Stomach (tissue), 19 donors: ENCODE measurements at places on chromosomes 7 and 10. TPM values are rescaled to one million over a fixed set of nuclear protein-coding genes. Genes with fewer than 3 reads are reported as not detected.

MMS19 gene
- 146 TPM for total RNA-seq

CHN2 gene
- total RNA-seq = 15.1 TPM

- DNase-seq = peak; percentile 45
- H3K36me3 ChIP-seq = no peaks in the 10 kb centered on the region
- H3K4me3 ChIP-seq = no peak overlapping the region
- peaks cover 2% of the 10 kb centered on the region for H3K4me1 ChIP-seq
Observed at GRCh38 chr7:128920913-128921582, 10.5 kb upstream of the KCP start.

HKDC1 gene
- not detected for total RNA-seq

DNA sequence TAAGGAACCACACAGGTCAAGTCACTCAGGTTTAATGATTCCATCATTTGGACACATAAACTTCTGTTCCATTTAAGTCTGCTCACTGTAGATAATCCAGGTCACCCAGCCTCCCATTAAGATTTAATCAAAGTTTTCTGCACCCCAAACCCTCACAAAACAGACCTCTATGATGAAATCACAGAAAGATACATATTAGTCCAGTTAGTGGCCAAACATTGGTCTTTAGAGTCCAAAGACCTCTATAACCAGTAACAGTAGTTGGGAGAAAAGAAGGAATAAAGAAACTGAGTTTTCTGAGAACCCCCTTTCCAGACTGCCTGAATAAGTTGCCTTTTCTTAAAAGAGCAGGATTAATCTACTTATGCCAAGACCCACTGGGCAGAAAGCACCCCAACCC lies 4.8 kb downstream of the GCC1 start:
- no peak overlapping the region for H3K27ac ChIP-seq
- no peaks in the 10 kb centered on the region for H3K27me3 ChIP-seq

GRCh38 chr10:121865554-121865953 lies 62.3 kb downstream of the ATE1 start:
- H3K27me3 ChIP-seq = no peaks in the 10 kb centered on the region
- H3K4me3 ChIP-seq = no peak overlapping the region
- no peak for DNase-seq
- H3K36me3 ChIP-seq = peaks cover 36% of the 10 kb centered on the region
- H3K4me1 ChIP-seq = no peaks in the 10 kb centered on the region

DNA sequence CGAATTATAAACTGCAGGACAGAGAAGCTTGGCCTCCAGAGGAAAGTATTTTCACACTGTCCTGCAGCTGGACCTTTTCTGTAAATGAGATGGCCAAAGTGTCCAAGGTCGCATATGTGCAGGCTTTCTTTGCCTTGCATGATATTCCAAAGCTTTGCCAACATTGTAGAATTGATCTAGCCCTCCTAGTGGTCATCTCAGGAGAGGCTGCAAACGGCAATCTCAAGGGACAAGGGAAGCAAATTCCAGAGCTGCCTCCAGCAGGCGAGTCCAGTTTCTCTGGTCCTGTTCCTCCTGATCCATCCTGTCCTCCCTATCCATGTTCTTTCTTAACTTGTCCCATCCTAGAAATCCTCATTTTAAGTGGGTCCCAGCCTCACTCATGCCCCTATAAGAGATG lies 373.4 kb upstream of the PCDH15 start:
- no peak overlapping the region for H3K27ac ChIP-seq
- H3K4me1 ChIP-seq = no peaks in the 10 kb centered on the region
- DNase-seq = no peak
- H3K27me3 ChIP-seq = no peaks in the 10 kb centered on the region

AIMP2 gene
- 20.5 TPM for total RNA-seq

- no peak for DNase-seq
- no peaks in the 10 kb centered on the region for H3K27me3 ChIP-seq
- no peaks in the 10 kb centered on the region for H3K4me1 ChIP-seq
- no peaks in the 10 kb centered on the region for H3K36me3 ChIP-seq
- H3K27ac ChIP-seq = no peak overlapping the region
- H3K4me3 ChIP-seq = no peak overlapping the region
Observed at GRCh38 chr7:77316219-77316978, 99.8 kb downstream of the GSAP start.

DNA sequence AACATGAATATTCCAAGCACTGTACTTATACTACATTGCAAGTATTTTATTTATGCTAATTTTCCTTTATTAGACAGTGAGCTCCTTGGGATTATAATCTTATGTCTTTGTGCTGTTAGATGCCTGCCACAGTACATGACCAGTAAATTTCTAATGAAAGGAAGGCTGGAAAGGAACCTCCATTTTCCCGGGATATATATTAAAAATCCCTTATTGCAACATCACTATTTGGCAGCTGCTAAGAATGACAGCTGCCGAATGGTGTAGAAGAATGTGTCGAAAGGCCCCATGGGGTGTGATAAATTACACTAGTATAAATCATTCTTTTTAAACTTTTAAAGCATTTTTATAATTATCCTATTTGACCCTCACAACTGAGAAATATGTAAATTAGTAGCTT lies 59.1 kb downstream of the TFAM start:
- H3K36me3 ChIP-seq = no peaks in the 10 kb centered on the region
- H3K27ac ChIP-seq = no peak overlapping the region
- H3K4me3 ChIP-seq = no peak overlapping the region

ATOH7 gene
- total RNA-seq = not detected

DNA sequence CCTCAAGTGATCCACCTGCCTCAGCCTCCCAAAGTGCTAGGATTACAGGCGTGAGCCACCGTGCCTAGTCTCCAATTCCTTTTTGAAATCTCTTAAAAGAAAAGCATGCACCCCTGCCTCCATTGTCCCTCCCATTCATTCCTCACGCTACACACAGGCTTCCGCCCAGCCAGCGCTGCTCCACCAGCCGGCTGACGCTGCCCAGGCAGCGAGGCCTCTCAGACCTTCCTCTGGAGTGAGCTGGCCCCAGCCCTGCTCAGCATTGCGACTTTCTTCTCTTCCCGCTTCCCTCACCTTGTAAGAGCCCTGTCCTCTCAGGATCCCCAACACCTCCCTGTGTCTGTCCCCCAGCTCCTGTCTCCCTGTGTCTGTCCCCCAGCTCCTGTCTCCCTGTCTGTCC lies 23.6 kb downstream of the RGS10 start:
- no peaks in the 10 kb centered on the region for H3K27me3 ChIP-seq
- no peak overlapping the region for H3K4me3 ChIP-seq
- no peak for DNase-seq
- no peak overlapping the region for H3K27ac ChIP-seq
- peaks cover 9% of the 10 kb centered on the region for H3K4me1 ChIP-seq

DNA sequence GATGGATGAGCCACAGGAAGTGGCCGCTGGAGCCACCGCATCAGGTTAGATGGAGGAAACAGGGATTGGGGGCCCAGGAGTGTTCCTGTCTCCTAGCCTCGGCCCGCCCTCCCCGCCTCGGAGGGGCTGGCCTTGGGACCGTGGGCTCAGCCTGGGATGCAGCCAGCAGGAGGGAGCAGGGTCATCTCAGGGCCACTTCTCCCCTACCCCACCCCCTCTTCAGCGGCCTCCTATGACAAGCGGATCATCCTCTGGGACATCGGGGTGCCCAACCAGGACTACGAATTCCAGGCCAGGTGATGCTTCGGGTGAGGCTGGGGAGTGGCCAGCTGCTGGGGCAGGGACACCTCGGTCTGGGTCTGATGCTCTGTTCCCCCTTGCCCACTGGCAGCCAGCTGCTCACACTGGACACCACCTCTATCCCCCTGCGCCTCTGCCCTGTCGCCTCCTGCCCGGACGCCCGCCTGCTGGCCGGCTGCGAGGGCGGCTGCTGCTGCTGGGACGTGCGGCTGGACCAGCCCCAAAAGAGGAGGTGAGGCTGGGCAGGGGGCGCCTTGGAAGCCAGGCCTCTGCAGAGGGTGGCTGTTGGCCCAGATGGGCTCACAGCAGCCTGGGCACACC lies 4.7 kb downstream of the LRWD1 start:
- H3K27me3 ChIP-seq = no peaks in the 10 kb centered on the region
- H3K4me1 ChIP-seq = peaks cover 53% of the 10 kb centered on the region
- no peak overlapping the region for H3K4me3 ChIP-seq
- H3K36me3 ChIP-seq = peaks cover 69% of the 10 kb centered on the region
- peak overlapping the region; percentile 63 for H3K27ac ChIP-seq

GBX1 gene
- not detected for total RNA-seq

DNA sequence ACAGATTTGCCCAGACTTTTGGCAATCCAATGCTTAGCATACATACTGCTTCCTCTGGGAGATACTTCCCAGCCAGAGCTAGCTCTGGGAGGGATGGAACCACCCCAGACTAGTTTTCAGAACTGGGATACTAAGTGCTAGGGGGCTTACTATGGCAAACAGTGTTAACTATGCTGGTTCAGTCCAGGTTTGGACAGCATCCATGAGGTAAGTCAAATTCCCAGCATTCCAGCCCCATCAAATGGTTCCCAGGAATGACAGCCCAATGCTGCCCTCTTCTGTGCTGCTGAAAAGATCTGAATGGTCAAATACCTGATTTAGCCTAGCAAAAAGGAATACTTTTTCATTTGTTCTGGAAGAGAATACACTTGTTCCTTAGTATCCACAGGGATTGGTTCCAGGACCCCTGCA lies 141.7 kb upstream of the CCDC6 start:
- DNase-seq = peak; percentile 55
- no peak overlapping the region for H3K27ac ChIP-seq
- no peak overlapping the region for H3K4me3 ChIP-seq

DNA sequence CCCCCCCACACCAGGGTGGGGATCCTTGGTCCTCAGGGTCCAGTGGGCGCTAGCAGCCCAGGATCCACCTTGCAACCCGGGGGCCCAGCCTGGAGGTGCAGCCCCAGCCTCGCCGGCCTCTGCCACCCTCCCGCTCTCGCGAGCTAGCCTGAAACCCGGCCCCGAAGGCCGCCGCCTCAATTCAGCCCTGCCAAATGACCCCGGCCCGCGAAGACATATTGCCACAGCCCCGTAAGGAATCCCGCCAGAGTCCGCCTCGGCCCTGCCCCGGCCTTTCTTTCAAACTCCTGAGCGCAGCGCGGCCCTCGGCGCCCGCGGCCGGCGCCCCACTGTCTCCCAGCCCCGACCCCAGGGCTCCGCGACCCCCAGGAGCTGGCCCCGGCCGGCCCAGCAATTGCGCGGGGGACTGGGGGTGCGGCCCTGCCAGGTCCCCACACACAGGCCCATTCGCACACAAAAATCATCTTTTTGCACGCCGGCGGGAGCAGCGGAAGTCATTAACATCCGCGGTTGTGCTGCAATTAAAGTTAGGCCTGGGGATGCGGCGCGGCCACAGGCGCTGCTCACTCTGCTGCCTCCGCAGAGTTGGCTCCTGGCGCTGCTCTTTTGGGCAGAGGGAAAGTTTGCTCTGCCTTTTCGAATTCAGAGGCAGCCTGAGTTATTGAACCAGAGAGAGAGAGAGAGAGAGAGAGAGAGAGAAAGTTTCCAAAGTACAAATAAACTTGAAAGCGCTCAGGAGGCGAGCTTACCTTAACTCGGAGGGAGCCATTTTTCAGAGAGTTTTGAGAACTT lies 4.0 kb downstream of the HOXA5 start:
- peak overlapping the region; percentile 38 for H3K4me3 ChIP-seq
- peaks cover 13% of the 10 kb centered on the region for H3K4me1 ChIP-seq
- no peak for DNase-seq
- H3K27ac ChIP-seq = peak overlapping the region; percentile 96

GRCh38 chr7:1738511-1738910 lies 68.4 kb downstream of the ELFN1 start:
- no peaks in the 10 kb centered on the region for H3K36me3 ChIP-seq

ANKRD30A gene
- total RNA-seq = not detected

GRCh38 chr10:128540781-128541761 lies 414.8 kb upstream of the MKI67 start:
- peaks cover 4% of the 10 kb centered on the region for H3K27me3 ChIP-seq
- peaks cover 16% of the 10 kb centered on the region for H3K4me1 ChIP-seq
- peak overlapping the region; percentile 20 for H3K4me3 ChIP-seq
- peak; percentile 77 for DNase-seq

DNA sequence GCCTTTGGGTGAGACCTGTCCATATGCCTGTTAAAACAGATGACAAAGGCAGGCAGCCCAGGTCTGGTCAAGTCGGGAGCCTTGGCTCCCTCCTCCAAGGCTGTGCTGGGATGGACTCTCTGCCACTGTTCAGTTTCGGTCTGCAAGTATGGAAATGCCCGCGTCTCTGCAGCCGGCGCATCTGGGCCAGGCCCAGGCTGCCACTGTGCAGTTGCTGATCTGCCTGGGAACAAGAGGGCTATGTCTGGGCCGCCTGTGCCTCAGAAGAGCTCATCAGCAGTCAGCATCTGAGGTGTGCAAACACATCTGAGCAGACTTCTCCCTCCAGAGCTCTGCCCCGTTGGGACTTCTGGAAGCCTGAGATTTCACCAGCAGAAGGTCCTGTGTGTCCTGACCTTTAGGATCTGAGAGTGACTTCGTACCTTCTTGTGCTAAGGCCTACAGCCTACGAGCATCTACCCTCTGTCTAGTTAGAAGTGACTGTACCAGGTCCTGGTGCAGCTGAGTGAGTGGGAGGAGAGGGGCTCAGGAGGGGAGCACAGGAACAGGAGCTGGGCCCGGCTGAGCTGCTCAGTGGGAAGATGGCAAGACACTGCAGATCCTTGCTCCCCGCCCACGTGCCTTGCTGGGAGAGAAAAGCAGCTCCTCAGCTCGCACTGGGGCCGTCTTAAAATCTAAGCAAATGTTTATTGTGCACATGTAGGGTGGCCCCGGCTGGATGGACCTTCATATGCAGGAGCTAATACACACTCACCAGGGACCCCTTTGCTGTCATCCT lies 50.9 kb downstream of the DOCK1 start:
- H3K27me3 ChIP-seq = no peaks in the 10 kb centered on the region
- DNase-seq = no peak
- H3K27ac ChIP-seq = no peak overlapping the region
- no peaks in the 10 kb centered on the region for H3K36me3 ChIP-seq
- H3K4me1 ChIP-seq = peaks cover 9% of the 10 kb centered on the region

- no peaks in the 10 kb centered on the region for H3K4me1 ChIP-seq
- DNase-seq = peak; percentile 17
- H3K36me3 ChIP-seq = no peaks in the 10 kb centered on the region
- H3K4me3 ChIP-seq = no peak overlapping the region
Observed at GRCh38 chr10:1402816-1403507, 334.4 kb downstream of the ADARB2 start.

- peaks cover 14% of the 10 kb centered on the region for H3K4me1 ChIP-seq
- no peak overlapping the region for H3K4me3 ChIP-seq
- DNase-seq = no peak
- no peak overlapping the region for H3K27ac ChIP-seq
- H3K36me3 ChIP-seq = no peaks in the 10 kb centered on the region
- no peaks in the 10 kb centered on the region for H3K27me3 ChIP-seq
Observed at GRCh38 chr7:90777041-90777440, 180.9 kb downstream of the CDK14 start.

DNA sequence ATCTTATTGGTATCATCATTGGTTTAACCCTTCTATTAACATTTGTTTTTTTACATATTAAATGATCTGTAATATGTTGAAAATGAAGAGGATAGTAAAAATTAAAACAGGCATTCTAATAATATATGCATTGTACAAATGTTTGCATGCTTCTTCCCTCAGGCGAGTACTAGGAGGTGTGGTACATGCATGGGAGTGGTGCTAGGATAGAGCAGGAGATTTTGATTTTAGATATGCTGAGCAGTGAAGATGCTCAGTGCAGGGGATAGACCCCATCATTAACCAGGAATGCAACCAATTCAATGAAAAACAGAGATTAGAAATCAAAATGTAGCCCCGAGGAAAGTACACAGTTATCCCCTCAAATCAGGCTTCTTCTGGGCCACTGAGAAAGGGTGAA lies 916.4 kb downstream of the LRMDA start:
- no peaks in the 10 kb centered on the region for H3K36me3 ChIP-seq
- H3K4me3 ChIP-seq = no peak overlapping the region
- H3K27ac ChIP-seq = no peak overlapping the region

GRCh38 chr7:5696346-5697110 lies 84.9 kb downstream of the RNF216 start:
- no peak overlapping the region for H3K4me3 ChIP-seq
- no peak for DNase-seq
- H3K27ac ChIP-seq = peak overlapping the region; percentile 94
- H3K36me3 ChIP-seq = peaks cover 5% of the 10 kb centered on the region
